ENCODE measurements at places on chromosomes 7 and 10.

DNA sequence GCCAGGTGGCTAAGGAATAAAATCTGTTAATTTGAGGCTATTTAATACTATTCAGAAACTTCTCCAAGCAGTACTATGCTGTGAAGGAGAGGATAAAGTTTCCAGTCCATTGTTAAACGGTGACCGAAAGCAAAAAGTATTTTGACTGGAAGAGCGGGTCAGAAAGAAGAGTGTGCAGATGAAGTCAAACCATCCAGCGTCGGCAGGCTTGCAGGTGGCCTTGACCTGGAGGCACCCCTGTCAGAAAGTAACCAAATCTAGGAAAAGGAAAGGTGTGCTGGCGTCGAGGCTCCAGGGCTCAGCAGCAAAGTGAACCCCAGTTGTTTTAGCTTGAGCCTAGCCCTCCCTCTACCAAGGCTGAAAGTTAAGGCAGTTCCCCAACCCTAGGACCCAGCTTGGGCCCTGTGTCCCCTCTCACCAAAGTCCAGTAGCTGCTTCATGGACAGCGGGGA, 544 bp downstream of the PDK4 start:
- DNase-seq = no peak

DNA sequence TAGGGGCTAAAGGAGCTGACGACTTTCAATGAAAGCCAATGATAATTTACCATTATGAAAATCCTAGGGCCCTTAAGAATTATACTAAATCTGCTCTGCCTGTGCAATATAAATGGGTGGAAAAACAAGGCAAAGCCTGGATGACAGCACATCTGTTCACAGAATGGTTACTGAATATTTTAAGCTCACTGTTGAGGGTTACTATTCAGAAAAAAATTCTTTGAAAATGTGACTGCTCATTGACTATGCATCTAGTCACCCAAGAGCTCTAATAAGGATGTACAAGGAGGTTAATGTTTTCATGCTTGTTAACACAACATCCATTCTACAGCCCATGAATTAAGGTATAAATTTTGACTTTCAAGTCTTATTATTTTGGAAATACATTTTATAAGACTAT, 8.9 kb downstream of the DKK1 start:
- DNase-seq = no peak

DNA sequence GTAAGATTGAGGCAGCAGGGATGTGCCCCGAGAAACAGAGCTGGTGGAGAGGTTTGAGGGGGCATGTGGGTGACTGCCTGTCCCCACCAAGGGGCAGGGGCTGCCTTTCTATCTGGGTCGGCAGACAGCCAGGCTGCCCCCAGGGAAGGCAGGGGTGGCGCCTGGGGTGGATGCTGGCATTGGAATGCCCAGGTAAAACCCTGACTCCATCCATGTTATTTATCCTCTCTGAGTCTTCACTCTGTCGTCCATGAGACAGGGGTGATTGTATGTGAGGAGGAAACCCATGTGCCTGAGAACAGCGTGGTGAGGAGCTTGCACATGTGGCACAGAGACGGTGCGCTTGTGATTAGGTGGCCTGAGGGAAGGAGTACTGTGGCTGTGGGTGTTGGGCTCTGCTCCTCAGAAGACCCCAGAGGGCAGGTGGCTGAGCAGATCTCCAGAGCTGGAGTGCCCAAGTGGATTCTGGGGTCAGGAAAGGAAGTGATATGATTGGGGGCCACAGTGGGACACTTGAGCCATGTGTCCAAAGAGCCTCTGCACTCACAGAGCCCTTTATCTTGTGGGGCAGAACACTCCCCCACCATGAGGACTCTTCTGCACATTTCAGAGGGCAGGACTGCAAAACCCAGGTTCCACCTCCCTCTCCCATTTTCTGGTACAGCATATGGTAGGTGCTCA, 100.4 kb upstream of the RET start:
- no peak for DNase-seq

DNA sequence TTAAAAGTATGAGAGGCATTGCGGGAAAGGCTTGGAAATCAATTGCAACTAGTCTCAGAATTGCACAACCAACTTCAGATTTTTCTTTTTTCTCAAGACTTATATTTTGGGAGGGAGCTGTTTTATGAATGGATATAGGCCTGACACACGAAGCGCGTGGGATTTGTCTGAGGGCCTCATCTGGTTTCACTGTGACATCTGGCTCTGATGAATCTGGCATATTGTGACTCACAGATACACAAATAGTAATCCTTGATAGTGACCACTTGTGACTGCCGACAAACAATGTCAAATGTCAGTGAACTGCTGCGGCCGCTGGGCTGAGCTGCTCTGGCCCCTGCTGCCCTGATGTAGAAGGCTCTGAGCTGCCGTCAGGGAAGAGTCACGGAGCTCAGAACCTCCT, 655.1 kb downstream of the INHBA start:
- DNase-seq = no peak

DNA sequence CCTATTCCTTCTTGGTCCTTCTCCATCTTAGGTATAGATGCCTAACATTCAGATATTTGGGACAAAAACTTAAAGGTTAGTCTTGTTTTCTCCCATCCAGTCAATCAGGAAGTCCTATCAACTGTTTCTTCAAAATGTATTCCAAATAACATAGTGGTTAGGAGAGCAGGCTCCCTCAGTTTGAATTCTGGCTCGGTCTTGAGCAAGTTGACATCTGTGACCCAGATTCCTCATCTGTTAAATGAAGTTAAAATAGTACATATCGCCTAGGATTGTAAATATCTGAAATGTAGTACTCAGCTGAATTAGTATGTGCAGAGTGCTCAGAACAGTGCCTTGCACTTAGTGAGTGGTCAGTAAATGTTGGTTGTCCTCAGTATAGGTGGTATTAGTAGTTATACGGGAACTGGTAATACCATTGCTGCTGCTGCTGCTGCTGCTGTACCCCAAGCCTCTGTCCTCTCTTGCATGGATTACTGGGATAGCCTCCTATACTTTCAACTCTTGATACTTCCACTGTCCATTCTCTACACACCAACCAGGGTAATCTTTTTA, 58.6 kb downstream of the RALA start:
- DNase-seq = no peak

DNA sequence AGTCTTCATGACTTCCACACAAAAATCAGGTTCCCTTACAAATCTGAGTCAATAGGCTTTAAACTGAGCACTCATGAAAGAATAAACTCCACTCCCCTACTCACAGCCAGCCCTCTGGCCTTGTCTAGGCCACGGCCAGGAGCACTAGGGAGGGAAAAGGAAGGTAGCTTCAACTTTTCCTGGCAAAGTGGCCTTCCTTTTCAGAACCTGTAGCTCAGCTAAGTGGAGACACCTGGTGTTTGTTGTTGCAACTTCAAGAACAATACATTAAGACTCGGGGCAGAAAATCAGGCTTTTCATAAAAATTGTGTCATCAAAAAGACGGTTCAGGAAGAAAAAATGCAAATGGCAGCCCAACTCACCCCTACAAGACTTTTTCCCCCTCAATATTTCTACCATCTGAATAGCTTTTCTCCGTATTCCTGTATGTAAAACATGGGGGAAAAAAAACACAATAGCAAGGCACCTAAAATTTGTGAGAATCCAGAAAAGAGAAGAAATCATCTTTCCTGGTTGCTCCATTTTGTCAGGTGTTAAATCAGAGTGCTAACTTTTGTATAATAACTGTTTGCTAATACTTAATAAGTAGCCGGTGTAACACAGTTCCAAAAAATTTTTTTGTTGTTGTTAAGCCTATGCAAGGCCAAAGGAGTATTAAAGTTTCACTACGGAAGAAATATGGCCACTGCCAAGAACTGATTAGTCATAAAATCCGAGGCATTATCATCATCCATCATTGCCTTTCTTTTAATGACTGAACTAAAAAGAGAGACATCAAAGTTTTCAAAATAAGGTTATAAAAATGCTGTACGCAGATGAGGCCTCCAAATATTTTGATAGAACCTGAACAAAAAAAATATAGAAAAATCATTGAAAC, 66.2 kb upstream of the ARID5B start:
- DNase-seq = no peak

- no peak for DNase-seq
Observed at GRCh38 chr7:92013611-92014010, 72.9 kb downstream of the AKAP9 start.

- DNase-seq = no peak
Observed at GRCh38 chr10:46033602-46034011, 3.2 kb upstream of the NCOA4 start.

DNA sequence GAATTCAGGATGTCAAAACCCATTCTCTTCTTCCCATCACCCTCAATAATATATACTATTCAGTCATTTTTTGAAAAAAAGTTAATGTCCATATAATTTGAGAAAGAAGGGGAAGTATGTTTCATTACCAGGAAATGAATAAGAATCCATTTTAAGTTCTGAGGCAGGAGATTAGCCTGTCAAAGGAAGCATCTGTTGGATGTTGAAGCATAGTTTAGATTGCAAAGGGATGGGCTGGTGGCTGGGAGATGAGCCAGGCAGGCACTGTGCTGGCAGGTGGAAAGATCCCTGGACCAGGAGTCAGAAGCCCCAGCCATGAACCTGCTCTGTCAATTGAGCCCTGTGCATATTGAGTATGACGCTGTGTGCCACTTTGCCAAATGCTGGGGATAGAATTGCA, 48.4 kb upstream of the CRTAC1 start:
- no peak for DNase-seq
